GM23338 (cell line): ENCODE measurements at places on chromosomes 2 and 18. TPM values are rescaled to one million over a fixed set of nuclear protein-coding genes. Genes with fewer than 3 reads are reported as not detected.

Gene HOXD9
- total RNA-seq: not detected in 2 replicates

DNA sequence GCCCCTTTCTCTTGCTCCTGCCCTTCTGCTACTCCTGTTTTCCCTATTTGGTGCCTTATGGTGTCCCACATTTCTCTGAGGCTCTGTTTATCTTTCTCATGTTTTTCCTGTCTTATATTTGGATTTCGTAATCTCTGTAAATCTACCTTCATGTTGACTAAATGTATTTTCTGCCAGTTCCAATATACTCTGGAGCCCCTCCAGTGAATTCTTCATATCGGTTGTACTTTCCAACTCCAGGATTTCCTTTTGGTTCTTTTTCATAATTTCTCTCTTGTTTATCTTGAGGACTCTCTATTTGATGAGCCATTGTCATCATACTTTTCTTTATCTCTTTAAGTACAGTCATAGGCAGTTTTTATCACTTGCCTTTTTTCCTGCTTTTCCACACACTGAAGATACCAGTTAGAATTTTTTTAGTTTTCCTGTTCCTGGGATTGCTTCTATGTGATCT, 19.1 kb downstream of the SCLY start:
- no peak for DNase-seq

DNA sequence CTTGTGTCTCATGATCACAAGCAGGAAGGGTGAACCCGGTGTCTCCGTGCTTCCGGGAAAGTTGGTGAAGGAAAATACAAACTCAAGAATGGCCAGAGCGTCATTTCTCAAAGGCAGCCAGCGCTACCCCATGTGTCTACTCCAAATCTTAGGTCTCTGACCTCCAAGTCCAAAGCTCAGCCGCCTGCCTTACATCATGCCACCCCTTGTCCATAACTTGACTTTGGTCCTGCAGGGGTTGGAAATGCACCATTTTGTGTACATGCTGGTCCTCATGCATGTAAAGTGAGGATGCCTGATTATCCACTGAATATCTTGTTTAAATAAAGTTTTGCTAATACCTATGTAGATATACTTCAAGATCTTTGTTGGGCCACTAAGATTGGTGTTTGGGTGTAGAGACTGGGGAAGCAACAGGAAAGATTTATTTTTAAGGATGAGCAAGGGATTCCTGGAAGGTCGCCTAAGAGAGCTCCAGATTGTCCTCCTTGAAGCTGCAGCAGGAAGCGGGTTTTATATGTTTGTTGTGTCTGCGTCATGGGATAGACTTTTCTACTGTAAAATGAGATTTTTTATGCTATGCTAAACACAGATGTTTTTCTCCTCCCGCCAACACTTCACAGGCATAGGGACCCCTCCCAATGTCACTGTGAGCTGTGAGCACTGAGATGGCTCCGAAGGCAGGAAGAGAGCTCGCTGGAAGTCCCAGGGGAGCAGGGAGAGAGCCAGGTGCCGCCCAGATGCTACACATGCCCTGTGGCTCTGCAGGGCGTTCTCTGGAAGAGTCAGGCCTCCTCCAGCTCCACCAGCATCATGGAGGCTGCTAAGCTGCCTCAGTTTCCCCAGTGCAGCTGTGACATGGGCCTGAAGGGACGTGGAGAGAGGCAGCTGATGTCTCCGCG, 176.2 kb upstream of the HDAC4 start:
- no peak for DNase-seq

DNA sequence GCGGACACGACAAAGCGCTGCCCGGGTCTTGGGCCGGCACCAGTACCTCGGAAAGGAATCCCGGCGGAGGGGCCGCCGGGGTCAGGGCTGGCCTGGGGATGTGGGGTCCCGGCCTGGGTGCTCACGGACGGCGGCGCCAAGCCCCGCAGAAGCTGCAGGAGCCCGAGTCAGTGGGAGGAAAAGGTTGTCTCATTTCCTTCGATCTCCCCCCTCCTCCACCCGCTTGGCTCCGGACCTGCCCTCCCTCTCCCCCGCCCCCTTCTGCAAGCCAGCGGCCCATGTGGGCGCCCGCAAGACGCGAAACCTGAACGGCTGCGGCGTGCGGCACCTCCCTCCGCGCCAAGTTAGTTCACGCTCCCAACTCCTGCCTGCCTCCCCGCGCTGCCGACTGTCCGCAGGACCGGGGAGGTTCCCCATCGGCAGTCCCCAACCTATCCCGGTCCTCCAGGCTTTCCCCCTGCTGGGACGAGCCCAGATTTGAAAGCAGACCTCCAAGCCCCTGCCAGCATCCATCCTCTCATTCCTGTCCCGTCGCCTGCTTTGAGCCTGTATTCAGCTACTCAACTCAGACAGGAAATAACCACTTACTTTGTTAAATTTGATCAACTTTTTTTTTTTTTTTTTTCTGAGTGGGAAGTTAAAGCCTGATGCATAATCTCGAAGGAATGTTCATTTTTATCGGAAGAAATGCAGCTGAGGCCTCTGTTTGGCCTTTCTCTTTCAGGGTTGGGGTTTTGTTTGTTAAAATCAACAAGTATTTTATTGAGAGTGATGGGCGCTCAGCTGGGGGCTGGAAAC, at the start of gene EVA1A:
Gene EVA1A, minus strand, starts transcription at position 172 of the 798 bp plus-strand sequence. CDS start 42,799 bp downstream, outside the sequence.
- DNase-seq: peak; percentile 81

Gene ZFP36L2
- 37.9 and 43.0 TPM in 2 replicates for total RNA-seq

Gene RTP5
- 0.50 TPM in 1 of 2 replicates, not detected in the other for total RNA-seq

- no peak for DNase-seq
Observed at GRCh38 chr2:223048519-223048918, 3.5 kb upstream of the KCNE4 start.

Gene SPTBN1
- total RNA-seq: 189 and 204 TPM in 2 replicates

GRCh38 chr2:67613227-67613626, 216.1 kb downstream of the ETAA1 start:
- no peak for DNase-seq

Gene DNAJC5G
- 0.39 and 0.59 TPM in 2 replicates for total RNA-seq

DNA sequence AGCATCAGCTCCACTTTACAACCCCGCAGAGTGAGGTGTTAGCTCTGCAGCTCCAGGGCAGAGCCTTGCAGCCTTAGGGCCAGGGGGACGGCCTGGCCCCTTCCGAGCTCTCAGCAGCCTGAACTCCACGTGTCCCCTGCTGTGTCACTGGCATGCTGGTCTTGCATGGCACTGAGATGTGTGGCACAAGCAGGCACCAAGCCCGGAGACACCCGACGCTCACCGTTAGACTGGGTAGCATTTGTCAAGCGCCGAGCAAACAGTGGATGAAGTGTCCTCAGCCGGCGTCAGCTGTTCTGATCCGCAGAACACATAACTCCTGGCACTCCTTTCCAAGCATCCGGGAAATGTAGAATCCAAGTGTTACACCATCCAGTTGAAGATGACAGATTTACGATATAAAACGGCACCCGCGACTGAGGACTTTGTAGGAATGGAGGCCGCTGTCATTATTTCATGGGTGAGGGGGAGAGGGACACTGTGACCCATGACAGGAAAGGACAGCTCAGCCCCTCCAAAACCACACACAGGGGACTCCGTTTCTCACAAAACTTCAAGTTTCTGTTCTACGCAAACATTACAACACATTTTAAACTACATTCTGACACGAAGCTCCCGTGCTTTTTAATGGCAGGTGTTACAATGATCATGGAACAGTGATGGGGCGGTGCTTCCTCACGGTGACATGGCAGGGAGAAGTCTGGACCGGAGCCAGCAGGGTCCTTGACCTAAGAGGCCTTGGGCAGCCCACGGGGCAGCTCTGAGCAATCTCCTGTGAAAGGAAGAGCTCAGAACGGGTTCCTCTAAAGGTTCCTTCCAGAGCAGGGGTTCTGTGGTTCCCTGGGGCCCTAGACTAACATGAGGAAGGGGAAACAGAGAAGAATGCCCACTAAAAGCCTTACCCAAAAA, 89.4 kb downstream of the HDAC4 start:
- DNase-seq: no peak

DNA sequence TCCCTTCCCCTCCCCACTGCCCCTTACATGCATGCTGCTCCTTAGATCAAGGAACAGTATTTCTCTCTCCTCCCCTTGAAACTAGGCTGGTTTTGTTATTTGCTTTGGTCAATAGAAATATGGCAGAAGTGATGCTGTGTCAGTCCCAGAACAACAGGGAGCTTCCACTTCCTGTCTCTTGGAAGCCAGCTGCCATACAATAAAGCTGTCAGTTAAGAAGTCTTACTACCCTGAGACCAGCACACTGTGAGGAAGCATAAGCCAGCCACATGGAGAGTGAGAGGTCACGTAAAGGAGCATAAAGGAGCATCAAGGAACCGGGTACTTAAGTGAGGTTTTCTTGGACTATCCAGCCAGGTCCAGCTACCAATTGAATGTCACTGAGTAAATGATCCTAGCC, 126.6 kb downstream of the NOL4 start:
- DNase-seq: peak; percentile 5

Gene SERPINB4
- 1.1 and 1.2 TPM in 2 replicates for total RNA-seq

GRCh38 chr2:58950795-58951462, 709.8 kb upstream of the FANCL start:
- DNase-seq: no peak

Gene HAAO
- 0.97 and 2.6 TPM in 2 replicates for total RNA-seq

- no peak for DNase-seq
Observed at GRCh38 chr2:86048383-86048701, 57.3 kb downstream of the POLR1A start.

- DNase-seq: peak; percentile 22
Observed at GRCh38 chr2:183207110-183207509, 82.9 kb downstream of the NUP35 start.

- DNase-seq: no peak
Observed at GRCh38 chr2:218245214-218245613, 15.6 kb upstream of the GPBAR1 start.

DNA sequence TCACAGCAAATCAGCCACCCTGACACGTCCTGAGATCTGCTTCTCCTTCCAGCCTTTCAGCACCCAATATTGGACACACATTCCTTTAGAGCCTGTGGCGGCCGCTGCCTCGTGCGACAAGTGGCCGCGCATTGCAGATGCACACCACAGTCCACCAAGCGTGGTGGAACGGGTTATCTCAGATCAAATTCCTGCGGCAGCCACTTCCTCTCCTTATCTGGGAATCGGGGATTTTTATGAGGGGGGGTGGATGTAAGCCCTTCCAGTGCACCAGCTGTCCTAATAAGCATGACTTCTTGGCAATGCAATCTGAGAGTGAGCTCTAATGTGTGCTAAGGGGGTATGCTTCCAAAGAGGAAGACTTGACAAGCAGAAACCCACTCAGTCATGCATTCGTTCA, 18.3 kb upstream of the BMP10 start:
- DNase-seq: no peak

DNA sequence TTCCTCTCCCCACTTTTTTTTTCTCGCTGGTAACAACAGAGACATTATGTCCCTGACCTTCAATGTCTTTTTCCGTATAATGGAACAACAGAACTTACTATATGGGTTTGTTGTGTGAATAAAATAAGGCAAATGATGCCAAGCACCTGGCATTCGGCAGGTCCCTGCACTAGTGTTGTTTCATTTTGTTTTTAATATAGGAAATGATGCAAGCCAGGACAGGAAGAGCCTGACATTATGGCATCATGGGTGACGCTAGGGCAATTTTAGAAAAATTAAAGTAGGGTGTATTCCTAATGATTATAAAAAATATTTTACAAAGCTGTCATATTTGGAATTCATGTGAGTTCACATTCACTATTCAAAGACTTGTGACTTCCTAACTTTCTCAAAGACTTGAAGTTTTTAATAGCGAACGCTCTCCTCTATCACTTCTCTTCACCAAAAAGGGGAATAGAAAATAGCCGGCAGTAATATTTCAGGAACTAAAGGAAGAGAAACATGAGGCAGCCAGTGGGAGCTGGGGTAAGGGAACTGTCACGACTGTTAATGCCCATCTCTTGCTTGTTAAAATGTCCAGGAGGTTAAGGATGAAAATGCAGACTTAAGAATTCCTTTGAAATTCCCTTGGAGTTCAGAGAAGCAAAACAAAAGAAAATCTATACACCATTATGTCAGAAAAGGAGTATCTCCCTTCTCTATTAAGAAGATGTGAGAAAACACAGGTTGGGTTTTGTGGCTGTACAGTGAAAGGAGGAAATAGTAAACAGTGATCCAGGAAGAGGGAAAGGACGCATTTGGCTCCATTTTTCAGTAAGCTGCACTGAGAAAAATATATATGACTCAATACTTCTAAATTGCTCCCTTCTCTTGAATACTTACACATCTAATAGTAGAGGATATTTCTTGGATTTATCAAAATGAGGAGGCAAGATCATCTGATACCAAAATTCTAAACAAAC, 60.2 kb downstream of the DPP4 start:
- no peak for DNase-seq

DNA sequence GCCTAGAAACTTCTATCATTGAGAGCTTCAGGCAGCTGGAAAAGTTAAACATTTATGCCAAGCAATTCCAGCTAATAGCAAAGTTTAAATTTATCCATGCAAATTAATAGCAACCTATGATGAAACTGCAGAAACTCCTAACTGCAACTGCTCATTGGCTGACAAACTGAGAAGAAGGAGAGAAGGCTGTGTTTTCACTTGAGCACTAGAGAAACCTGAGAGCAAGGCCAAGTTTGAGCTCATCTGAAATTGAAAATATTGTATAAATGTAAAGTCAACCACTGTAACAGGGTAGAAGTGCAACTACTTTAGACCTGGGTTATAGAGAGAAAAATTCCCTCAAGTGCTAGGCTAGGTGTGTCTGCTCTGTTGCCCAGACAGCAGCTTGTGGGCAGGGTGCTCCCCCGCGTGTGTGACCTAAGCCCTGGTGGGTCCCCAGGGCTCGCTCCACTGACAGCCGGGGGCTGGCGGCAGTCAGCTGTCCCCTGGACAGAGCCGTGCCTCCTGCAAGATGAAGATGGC, 50.2 kb downstream of the CABYR start:
- DNase-seq: no peak

GRCh38 chr2:208153156-208153555, 7.2 kb upstream of the CRYGB start:
- DNase-seq: no peak

GRCh38 chr2:216242365-216242764, 129.9 kb downstream of the MARCHF4 start:
- peak; percentile 18 for DNase-seq

DNA sequence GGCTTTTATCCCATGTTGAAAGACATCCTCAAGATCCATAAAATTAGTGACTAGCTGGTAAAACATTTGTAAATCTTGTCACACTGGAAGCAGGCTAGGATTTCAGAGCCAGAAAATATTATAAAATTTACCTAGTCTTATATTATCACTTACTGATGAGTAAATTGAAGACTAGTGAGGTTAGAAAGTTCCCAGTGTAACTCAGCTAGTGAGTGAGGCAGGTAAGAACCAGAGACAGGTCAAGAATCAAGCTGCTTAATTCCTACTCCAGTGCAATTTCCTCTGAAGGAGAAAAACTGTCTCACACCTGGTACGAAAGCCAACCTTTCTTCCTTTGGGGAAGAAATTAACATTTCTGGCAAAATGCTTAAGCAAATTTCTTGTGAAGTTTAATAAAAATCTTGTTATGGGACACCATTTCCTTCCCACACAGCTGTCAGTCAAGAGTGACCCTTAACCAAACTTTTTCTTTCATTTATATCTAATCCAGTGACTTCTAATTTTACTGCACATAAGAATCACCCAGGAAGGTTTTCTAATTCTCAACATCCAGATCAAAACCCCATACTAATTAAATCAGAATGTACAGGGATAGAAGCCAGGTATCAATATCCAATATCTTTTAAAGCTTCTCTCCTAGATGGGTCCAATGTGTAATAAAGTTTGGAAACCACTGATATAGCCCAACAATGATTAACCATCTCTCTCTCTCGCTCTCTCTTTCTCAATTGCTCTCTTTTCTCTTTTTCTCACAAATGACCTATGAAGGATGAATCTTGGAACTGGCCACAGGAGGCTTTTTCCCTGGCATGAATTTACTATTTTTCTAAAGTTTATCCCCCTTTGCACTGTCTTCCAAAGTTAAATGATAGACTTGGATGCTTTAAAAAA, 264.3 kb upstream of the SLC39A10 start:
- no peak for DNase-seq
